ENCODE measurements at places on chromosomes 16 and 17.

DNA sequence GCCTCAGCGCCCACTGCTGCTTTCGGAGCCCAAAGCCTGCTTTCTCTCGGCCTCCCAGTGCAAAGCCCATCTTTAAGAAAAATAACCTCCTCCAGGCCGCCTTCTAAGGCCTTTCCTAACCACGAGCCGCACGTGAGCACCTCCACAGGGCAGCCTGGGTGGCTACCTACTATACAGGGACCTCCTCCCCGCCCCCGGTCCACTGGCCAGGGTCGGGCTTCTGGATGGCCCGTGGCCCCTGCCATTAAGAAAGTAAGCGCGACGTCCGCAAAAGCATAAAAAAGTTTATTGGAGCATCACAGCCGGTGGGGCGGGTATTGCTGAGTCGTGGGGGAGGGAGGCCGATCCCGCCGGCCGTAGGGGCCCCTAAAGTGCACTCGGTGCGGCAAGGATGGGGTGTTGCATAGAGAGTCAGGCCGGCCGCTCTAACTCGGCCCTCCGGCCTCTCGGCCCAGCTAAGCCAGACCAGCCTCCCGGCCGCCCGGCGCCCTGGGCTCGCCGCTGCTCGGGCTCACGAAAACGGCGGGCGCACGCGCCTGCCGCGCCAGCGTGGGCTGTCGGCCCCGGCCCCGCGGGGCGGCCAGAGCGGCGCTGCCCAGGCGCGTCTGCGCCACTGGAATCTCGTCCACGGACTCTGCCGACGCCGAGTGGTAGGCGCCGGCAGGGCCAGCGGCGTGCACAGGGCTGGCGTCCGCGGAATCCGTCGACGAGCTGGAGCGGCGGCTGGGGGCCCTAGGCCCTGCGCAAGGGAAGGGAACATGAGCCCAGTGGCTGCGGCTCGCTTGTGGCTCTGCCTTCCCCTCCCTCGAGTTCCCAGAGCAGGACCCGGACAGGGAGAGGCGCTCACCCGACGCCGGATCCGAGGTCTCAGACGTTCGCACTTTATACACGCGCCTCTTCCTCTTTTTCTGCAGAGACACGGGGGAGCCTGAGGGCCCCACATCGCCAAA is 1.1 kb upstream of the TPPP3 start:
- DNase-seq: no peak

DNA sequence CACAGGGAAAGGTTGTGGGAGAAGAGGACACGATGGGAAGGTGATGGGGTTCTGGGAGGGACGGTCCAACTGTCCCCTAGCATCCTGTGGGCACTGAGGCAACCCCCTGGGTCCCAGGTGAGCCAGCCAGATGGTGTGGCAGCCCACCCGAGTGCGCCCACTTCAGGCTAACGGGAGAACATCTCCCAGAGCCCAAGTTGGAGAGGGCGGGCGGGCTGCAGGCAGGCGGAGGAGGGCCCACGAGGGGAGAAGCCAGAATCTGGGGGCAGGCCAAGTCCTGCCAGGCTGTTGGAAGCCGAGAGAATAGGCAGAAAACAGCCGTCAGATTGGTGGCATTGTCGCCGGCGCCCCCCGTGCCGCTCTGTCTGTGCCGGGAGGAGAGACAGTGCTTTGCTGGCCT is 13.8 kb upstream of the ABCC3 start:
- no peak for DNase-seq

DNA sequence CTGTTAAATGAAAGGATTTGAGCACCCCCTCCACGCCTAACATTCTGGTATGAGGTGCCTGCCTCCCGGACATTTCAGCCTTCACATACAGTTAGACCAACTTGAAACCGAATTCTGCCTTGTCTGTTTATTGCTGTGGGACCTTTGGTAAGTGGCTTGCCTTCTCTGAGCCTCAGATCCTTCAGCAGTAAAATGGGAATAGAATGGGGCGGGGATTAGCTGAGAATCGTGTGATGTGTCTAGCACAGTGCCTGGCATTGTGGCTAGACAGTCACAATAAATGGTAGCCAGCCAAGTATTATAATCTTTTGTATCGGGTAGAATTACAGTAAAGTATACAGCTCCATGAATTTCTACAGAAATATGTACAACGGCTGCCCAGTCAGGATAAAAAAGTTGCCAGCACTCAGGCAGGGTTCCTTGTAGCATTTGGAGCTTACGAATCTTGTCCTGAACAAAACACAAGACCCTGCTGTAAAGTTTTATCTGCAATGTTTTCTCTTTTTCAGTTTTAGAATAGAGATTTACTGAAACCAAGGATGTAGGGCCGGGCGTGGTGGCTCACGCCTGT is 786 bp downstream of the TMC7 start:
- no peak for DNase-seq

DNA sequence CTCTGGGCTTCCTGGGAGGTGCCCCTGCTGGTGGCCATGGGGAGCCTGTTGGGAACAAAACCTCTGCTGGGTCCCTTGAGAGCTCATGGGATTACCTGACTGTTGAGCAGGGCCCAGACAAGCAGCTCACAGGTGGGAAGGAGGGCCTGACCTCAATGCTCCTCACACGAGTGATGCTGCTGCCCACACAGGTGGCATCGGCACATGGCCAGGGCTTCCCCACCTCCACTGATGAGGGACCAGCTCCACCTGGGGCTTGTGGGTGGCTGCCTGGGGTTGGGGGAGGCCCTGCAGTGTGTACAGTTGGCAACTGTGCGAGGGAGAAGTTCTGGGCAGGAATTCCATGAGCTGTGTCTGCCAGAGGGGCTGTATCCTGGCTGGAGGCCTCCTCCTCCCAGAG is 87.8 kb upstream of the NLRP1 start:
- DNase-seq: no peak

- DNase-seq: no peak
Measured at GRCh38 chr16:4615384-4616046, 827 bp upstream of the UBALD1 start.

DNA sequence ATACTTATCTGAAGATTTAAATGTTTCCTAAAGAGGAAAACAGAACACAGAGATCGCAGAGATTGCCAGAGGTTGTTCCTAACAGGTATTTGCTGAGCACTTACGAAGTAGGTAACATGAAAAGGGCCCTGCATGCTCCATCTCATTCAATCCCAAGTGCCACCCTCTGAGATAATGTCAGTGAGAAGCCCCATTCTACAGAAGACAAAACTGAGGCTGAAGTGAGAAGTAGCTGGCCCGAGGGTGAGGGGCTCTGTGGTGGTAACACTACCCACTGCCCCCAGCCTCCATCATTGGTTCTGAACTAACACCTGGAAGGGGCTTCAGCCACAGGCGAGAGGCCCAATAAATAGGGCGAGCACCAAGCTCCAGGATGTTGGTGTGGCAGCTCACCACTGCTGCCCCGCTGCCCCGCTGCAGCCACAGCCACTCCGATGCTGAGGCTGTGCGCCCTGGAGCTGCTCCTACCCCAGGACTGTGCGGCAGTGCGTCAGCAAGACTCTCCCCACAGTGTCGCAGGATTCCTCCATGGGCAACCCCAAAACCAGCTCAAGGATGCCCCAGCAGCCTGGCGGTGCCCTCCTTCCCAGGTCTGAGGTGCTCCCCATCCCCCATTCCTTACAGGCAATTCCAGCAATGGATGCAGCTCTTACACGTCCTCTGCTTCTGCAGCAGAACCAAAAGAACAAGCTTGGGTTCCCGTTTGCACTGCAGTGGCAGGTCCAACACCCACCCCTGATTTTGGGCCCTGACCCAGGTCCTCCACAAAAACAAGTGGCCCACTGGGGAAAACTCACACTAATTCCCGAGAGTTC is 10.3 kb downstream of the FLCN start:
- no peak for DNase-seq

GRCh38 chr17:53135969-53136368 is 686.8 kb upstream of the KIF2B start:
- no peak for DNase-seq

DNA sequence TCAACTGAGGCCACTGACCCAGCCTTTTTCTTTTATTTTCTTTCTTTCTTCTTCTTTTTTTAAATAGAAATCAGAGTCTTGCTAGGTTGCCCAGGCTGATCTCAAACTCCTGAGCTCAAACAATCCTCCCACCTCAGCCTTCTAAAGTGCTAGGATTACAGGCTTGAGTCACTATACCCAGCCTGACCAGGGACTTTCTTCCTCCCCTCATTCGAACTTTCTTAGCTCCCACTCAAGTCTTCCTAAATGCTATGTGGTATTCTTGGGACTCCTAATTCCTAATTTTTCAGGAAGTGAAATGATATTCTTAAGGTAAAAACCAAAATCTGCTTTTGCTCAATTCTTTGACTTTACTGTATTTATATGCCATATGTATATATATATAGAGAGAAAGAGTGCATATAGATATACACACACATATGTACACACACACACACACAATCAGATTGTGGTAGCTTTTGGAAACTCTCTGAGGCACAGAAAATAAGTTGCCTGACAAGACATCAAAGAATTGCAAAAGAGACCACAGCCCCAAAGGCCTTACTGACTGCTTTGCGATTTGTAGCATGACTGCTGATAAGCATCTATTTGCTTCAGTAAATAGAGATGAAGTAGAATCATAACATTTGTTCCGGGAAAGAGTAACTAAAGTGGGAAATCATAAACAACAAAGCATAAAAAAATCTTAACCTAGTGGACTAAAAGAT is 9.5 kb upstream of the AMZ2 start:
- no peak for DNase-seq

GRCh38 chr17:36950027-36950426 is 1.3 kb downstream of the AATF start:
- no peak for DNase-seq

- no peak for DNase-seq
Measured at GRCh38 chr16:56985288-56985961, 3.9 kb upstream of the NLRC5 start.

DNA sequence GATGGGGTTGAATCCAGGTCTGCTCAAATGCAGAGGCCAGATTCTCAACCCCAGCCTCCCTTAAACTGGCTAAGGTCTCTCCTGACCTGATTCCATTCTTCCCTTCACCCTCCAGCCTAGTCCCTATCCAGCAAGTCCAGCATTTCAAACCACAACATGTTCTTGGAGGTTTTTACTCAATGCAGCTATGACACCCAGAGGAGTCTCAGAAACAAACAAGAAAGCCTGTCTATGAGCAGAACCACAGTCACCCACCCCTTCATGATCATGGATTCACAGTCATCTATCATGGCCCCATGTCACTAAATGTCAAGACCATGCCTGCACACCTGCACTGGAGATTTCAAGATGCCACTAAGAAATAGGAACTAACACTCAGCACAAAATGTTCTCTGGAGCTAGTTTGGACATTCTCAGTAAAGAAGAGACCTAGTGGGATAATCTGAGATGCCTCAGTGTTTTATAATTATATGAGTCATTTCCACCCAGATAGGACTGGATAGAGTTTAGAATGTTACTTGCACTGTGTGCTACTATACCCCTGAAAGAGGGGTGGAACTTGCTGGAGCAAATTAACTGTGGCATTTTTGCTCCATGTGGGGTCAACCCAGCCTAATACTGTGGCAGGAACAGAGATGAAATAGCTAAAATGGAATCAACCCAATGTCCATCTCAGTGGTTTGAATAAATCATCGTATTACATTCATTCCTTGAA is 9.5 kb upstream of the METTL22 start:
- DNase-seq: no peak

DNA sequence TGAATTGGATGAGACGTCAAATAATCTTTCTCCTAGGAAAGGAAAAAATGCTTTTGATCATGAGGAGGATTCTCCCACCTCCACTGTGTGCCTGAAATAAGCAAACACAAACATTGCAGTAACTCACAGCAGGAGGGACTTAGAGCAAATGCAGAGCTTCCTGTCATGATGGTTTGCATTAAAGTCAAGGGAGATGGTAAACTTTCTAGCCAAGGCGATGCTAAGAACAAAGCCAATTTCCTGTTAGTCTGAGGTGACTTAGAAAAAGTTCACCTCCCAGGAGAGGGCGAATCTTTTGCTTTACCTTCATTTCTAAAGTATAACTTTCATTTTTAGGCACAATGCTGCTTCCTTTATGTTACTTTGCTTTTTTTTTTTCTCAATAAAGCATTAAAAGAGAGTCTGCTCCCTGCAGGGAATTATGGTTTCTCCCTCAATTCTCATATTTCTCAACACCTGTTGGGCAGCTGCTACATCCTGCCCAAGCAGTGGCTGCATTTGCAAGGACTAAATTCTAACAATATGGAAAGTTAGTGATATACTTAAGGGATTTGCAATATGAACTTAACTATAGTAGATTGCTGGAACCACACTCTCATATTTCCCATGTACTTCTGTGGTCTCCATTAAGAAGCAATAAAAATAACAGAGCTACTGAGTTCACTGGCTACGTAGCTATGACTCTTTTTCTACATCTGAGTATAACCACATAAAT is 175.6 kb downstream of the PCTP start:
- DNase-seq: no peak

- no peak for DNase-seq
Measured at GRCh38 chr16:3484318-3485096, 10.8 kb downstream of the C16orf90 start.

GRCh38 chr17:38881600-38882191 is 11.8 kb downstream of the LASP1 start:
- no peak for DNase-seq

DNA sequence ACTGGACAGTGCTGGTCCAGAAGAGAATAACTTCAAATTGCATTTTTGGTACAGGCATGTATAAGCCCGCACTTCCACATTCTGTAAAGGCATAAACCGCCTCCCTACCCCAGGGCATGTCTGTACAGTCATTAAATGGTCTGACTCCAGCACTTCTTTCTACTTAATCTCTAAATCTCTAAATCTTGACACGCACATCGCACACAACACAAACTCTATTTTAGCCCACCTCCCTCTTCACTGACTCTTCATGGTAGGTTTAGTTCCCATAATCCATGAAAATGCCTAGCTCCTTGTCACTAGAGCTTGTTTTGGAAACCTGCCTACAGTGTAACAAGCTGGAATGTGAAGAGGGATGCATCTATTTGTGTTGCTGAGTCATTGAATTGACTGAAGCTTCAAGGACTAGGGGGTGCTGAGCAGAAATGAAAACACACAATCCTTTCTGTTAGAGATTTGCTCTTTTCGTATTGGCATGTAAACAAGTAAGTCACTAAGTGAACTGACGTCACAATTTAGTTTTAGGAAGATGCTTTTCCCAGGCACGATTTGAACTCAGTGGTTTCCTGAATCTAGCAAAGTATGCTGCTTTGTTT is 1.6 kb upstream of the DUSP14 start:
- no peak for DNase-seq

DNA sequence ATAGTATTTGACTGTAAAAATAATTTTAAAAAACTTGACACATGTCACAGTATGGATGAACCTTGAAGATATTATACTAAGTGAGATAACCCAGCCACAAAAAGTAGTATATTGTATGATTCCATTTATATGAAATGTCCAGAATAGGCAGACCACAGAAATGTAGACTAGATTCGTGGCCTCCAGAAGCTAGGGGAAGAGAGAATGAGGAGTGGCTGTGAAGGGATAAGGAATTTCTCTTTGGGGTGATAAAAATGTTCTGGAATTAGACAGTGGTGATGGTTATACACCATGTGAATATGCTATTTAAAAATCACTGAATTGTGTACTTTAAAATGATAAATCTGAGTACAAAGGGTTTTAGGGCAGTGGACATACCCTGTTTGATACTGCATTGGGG is 253.1 kb upstream of the DYNLRB2 start:
- no peak for DNase-seq
